B cell (primary cell): ENCODE measurements at places on chromosomes 6 and 20. TPM values are rescaled to one million over a fixed set of nuclear protein-coding genes. Genes with fewer than 3 reads are reported as not detected.

MCHR2 gene
- not detected in 2 replicates for total RNA-seq

SLC17A2 gene
- total RNA-seq: not detected in 2 replicates

TXLNB gene
- 3.3 and 3.6 TPM in 2 replicates for total RNA-seq

GINM1 gene
- 22.1 and 23.0 TPM in 2 replicates for total RNA-seq

B3GALT4 gene
- 44.1 and 46.0 TPM in 2 replicates for total RNA-seq

TNNC2 gene
- 0.46 TPM in 1 of 2 replicates, not detected in the other for total RNA-seq

BANF2 gene
- total RNA-seq: not detected in 2 replicates

MYH7B gene
- 0.66 and 0.79 TPM in 2 replicates for total RNA-seq

TRIM31 gene
- not detected in 2 replicates for total RNA-seq

LY6G5C gene
- 0.76 and 2.1 TPM in 2 replicates for total RNA-seq

CALHM4 gene
- total RNA-seq: not detected in 2 replicates

PNLDC1 gene
- total RNA-seq: 0.46 and 0.71 TPM in 2 replicates

ZNF165 gene
- total RNA-seq: 4.2 and 4.7 TPM in 2 replicates

HLA-G gene
- total RNA-seq: 6.4 and 8.8 TPM in 2 replicates

CST2 gene
- total RNA-seq: not detected in 2 replicates

FOXA2 gene
- total RNA-seq: not detected in 2 replicates

UBE2C gene
- total RNA-seq: 0.54 TPM in 1 of 2 replicates, not detected in the other

EPHA7 gene
- total RNA-seq: not detected in 2 replicates

BTN1A1 gene
- total RNA-seq: 0.53 and 0.74 TPM in 2 replicates

PPP1R16B gene
- 108 and 112 TPM in 2 replicates for total RNA-seq

BPIFB4 gene
- total RNA-seq: not detected in 2 replicates

MRS2 gene
- 25.5 and 26.7 TPM in 2 replicates for total RNA-seq

SMIM29 gene
- total RNA-seq: 41.1 and 43.6 TPM in 2 replicates

TSPO2 gene
- total RNA-seq: not detected in 2 replicates

PPP1R10 gene
- 157 and 177 TPM in 2 replicates for total RNA-seq

TGM3 gene
- not detected in 2 replicates for total RNA-seq

PSMB1 gene
- total RNA-seq: 92.4 and 94.3 TPM in 2 replicates

TOX2 gene
- 4.1 and 6.3 TPM in 2 replicates for total RNA-seq

GPLD1 gene
- 6.2 and 7.0 TPM in 2 replicates for total RNA-seq

RAET1E gene
- total RNA-seq: not detected in 2 replicates

OPN5 gene
- total RNA-seq: not detected in 2 replicates

GINS1 gene
- 2.0 and 3.6 TPM in 2 replicates for total RNA-seq

SYTL3 gene
- total RNA-seq: 4.4 and 5.4 TPM in 2 replicates

PRDM1 gene
- total RNA-seq: 6.9 and 8.5 TPM in 2 replicates

TPD52L1 gene
- total RNA-seq: not detected in 2 replicates

RIPOR2 gene
- total RNA-seq: 430 and 443 TPM in 2 replicates

TMEM244 gene
- total RNA-seq: not detected in 2 replicates

AIF1 gene
- total RNA-seq: 1.3 and 1.5 TPM in 2 replicates

EEF1A2 gene
- total RNA-seq: 1.8 and 2.2 TPM in 2 replicates

PLA2G7 gene
- total RNA-seq: 0.63 and 1.1 TPM in 2 replicates

HCRTR2 gene
- not detected in 2 replicates for total RNA-seq

HEY2 gene
- total RNA-seq: not detected in 2 replicates

HFE gene
- total RNA-seq: 6.3 and 6.5 TPM in 2 replicates

COL19A1 gene
- 56.9 and 61.4 TPM in 2 replicates for total RNA-seq

PSORS1C1 gene
- total RNA-seq: not detected in 2 replicates

OTOR gene
- not detected in 2 replicates for total RNA-seq

DLGAP4 gene
- 63.6 and 68.8 TPM in 2 replicates for total RNA-seq

GPR6 gene
- not detected in 2 replicates for total RNA-seq

CST5 gene
- not detected in 2 replicates for total RNA-seq

HRH3 gene
- not detected in 2 replicates for total RNA-seq
